ENCODE measurements at places on chromosomes 7 and 10. TPM values are rescaled to one million over a fixed set of nuclear protein-coding genes. Genes with fewer than 3 reads are reported as not detected.

DNA sequence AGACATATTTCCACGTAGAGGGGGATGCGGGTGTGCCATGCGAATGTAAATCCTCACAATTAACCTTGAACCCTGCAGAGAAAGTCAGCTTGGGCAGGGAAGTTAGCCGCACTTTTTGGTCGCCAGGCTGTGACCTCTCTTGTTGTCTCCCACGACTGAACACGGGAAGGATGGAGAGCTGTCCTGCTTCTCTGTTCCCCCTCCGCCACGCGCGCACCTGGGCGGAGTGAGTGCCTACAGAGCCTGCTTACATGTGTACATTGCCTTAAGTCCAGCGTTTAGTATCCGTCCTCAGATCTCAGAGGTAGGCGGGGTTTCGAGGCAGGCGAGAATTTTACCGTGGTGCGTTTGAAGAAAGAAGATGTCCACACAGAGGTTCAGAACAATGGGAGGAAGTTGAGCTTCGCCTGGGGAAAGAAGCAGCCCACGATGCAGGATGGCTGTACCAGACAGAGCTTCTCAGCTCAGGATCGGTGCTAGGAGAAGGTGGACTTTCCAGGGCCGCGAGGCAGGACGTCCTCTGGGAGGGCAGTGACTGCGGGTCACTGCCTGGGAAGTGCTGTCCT lies 482 bp upstream of the ERCC6 start:
- peaks cover 16% of the 10 kb centered on the region for H3K36me3 ChIP-seq
- peaks cover 45% of the 10 kb centered on the region for H3K4me1 ChIP-seq
- DNase-seq: no peak
- no peaks in the 10 kb centered on the region for H3K27me3 ChIP-seq
- H3K4me3 ChIP-seq: peak overlapping the region; percentile 90
- H3K27ac ChIP-seq: peak overlapping the region; percentile 98

The GPR26 gene
- total RNA-seq: not detected

The ICA1 gene
- total RNA-seq: 2.2 TPM

- peaks cover 4% of the 10 kb centered on the region for H3K36me3 ChIP-seq
- H3K27me3 ChIP-seq: no peaks in the 10 kb centered on the region
- H3K4me3 ChIP-seq: no peak overlapping the region
- DNase-seq: no peak
Measured at GRCh38 chr10:17590969-17591645, 26.1 kb downstream of the HACD1 start.

GRCh38 chr10:122303271-122304053 lies 32.4 kb downstream of the BTBD16 start:
- no peak for DNase-seq
- H3K4me1 ChIP-seq: peaks cover 60% of the 10 kb centered on the region
- no peak overlapping the region for H3K4me3 ChIP-seq
- H3K27ac ChIP-seq: no peak overlapping the region
- no peaks in the 10 kb centered on the region for H3K36me3 ChIP-seq

GRCh38 chr10:63689768-63690167 lies 168.6 kb downstream of the REEP3 start:
- H3K27me3 ChIP-seq: peaks cover 17% of the 10 kb centered on the region
- peaks cover 6% of the 10 kb centered on the region for H3K36me3 ChIP-seq

The NAT16 gene
- not detected for total RNA-seq

GRCh38 chr10:89916468-89917215 lies 215.3 kb downstream of the KIF20B start:
- H3K4me3 ChIP-seq: no peak overlapping the region
- no peak overlapping the region for H3K27ac ChIP-seq
- H3K4me1 ChIP-seq: no peaks in the 10 kb centered on the region
- DNase-seq: no peak

DNA sequence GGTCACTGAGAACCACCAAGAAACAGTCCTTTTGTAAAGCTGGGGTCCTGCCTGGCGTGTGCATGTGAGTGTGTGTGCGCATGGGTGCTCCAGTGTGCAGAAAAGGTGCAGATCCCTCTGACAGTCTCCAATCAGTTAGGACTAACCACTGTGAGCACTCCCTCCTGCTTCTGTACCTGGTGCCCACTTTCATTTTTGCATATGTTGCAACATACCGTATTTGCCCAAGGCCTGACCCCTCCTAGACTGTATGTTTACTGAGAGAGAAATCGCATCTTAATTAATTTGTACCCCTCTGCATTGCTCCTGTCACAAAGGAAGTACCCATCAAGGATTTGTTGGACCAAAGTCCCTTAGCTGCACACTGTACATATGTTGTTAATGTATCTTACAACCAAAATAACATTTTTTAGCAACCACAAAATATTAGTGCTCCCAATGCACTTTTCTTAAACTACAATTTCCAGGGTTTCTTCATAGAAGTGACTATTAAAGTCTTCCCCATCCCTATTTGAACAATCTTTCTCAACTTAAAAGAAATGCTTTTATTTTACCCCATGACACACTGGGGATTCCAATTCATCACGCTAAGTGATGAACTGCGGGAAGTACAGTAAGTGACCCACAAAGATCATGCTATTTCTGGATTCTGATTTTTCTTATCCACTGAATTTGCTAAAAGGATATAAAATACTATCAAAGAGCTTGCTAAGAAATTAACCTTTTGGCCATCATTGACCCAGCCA lies 16.6 kb downstream of the PAXIP1 start:
- H3K4me3 ChIP-seq: no peak overlapping the region
- no peak for DNase-seq
- no peaks in the 10 kb centered on the region for H3K4me1 ChIP-seq
- no peak overlapping the region for H3K27ac ChIP-seq
- no peaks in the 10 kb centered on the region for H3K36me3 ChIP-seq

GRCh38 chr10:77501846-77502261 lies 135.8 kb downstream of the KCNMA1 start:
- no peak overlapping the region for H3K4me3 ChIP-seq
- peaks cover 62% of the 10 kb centered on the region for H3K4me1 ChIP-seq
- peak overlapping the region; percentile 85 for H3K27ac ChIP-seq
- H3K36me3 ChIP-seq: no peaks in the 10 kb centered on the region
- no peak for DNase-seq
- H3K27me3 ChIP-seq: no peaks in the 10 kb centered on the region

GRCh38 chr7:30464231-30464671 lies 14.3 kb downstream of the NOD1 start:
- H3K4me3 ChIP-seq: no peak overlapping the region
- peaks cover 6% of the 10 kb centered on the region for H3K36me3 ChIP-seq
- H3K4me1 ChIP-seq: peaks cover 50% of the 10 kb centered on the region
- DNase-seq: no peak

Measured in osteocyte (in vitro differentiated cells).